ENCODE measurements at places on chromosomes 2 and 18.

- no peak for DNase-seq
Observed at GRCh38 chr2:186637497-186637800, 47.6 kb downstream of the ITGAV start.

DNA sequence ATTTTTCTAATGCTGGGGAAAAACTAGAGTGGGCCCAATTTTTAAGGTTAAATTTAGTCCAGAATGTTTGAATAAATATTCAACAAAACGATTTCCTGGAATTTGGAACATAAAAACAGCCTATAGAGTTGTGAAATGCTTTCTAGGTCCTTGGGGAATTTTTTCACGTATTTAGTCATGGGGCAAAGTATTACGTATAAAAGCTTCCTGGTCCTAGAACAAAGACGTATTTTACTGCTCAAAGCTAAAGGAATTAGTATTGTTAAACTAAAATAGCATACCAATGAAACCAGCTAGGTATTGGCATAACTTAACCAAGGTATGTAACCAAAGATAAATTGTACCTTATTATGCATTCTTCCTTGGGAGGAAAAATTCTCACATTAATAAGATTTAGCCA is 1.6 kb downstream of the SESTD1 start:
- DNase-seq: no peak

GRCh38 chr18:12026562-12026961 is 45.3 kb downstream of the IMPA2 start:
- DNase-seq: no peak

DNA sequence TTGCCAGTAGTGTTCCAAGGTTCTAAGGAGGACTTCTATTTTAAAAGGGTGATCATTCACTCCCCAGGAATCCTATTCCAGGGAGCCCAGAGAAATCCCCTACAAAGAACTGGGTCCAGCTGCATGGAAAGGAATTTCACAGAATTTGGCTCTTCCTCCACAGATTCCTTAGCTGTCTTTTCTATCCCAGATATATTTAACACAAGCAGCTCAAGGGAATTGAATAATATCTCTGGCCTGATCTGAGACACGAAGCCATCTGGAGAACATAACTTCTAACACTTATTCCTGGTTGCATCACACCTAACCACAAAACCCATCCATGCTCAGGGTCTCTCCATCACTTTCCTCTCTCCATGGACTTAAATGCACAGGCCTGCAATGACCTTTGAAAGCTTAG is 306.7 kb upstream of the ACVR2A start:
- peak; percentile 31 for DNase-seq

Measured in GM04504 (cell line).